ENCODE measurements at places on chromosomes 7 and 10.

- DNase-seq: peak; percentile 12
These were observed 765 bp downstream of the CCAR1 start for GRCh38 chr10:68721673-68722335.

GRCh38 chr7:139232377-139232717 lies 1.3 kb downstream of the UBN2 start:
- no peak for DNase-seq

GRCh38 chr7:150453892-150454291 lies 3.5 kb downstream of the GIMAP8 start:
- no peak for DNase-seq

DNA sequence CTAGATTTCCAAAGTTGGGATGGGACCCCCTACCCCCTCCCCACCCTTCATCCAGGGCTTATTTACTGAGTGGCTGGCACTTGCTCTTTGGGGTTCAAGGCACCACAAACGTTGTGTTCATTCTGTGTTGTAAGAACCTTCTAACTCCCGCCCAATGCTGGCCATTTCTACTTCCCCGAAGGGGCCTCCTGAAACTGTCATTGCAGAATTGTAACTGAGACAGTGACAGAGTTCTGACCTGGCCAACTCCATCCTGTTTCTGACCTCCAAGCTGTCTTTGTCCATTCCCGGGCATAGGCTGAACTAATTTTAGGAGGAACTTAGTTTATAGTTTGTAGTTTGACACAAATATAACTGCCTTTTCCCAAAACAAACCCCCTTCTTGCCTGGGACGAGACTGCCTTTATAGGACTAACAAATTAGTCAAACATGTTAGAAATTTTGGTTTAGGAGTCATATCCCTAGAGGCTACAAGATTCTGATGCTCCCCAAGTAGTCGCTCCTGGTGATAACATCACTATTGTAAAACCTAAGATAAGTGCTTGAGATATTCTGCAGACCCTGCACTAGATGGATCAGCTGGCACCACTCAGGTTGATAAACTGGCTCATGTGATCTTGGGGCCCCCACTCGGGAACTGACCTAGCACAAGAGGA lies 34.8 kb upstream of the ZMIZ2 start:
- no peak for DNase-seq

DNA sequence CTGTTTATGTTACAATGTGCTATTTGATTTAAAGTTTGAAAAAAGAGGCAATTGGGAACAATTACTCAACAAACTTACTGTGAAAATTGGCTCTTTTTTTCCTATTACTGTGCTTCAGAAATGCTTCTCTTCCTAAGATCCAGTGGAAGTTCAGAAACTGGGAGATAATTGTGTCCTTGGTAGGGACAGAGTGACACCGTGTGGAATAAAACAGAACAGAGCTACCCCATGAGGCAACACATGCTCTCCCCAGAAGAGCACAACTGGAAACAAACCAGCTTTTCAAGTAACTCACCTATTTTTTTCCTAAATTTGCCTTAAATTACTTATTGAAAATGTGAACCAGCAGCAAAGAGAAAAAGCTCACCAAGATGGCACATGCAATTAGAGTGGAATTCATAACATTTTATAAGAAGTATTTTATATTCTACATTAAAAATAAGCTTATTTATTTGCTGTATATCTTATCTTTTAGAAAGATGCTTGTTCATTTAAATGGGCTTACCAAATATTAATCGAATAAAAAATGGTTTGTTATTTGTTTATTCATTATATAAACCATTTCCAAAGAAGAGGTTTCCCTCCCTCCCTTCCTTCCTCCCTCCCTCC lies 346.1 kb upstream of the ANKRD30A start:
- DNase-seq: peak; percentile 65

GRCh38 chr7:134462337-134462925 lies 3.5 kb upstream of the AKR1B1 start:
- DNase-seq: no peak

DNA sequence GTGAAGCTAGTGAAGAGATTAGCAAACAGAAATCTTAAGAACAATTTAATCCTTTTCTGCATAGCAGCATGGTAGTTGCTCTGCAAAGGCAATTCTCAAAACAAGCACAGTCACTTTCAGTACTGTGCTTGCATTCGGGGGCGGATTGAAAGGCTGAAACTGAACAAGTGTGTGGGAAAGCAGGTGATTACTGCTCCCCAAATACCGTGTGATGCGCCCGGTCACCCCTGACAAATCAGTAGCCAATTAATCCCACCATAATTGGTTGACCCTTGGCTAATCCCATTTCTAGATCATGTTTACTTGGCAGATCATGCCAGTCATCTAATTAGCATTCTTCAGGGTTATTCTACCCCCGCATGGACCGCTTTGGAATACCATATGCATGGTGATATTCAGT lies 76.5 kb upstream of the ADRB1 start:
- DNase-seq: no peak

DNA sequence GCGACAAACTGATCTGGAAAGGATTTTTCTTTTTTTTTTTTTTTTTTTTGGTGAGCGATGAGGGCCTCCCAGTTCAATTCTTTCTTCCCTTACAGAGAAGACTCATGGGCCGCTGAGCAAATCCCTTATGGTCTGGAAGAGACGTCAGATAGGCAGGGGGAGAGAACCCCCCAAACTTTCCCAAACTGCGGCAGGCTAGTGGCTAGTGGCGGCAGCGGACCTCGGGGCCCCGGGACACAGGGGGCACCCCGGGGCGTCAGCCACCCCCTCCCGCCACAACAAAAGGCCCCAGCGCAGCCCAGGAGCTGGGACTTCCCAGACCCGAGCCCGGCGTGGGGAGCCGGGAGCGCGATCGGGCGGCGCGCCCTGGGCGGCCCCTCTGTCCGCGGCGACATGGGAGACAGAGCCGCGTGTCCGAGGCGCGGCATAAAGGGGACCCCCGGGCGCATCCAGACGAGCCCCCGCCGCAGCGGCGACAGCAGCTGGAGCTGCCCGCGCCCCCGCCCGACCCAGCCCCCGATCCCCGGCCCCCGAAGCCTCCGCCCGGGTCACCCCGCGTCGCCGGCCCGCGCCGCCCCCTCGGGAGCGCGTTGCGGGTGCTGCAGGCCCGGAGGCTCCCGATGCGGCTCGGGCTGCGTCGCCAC lies 755 bp downstream of the FAM171A1 start:
- peak; percentile 28 for DNase-seq

DNA sequence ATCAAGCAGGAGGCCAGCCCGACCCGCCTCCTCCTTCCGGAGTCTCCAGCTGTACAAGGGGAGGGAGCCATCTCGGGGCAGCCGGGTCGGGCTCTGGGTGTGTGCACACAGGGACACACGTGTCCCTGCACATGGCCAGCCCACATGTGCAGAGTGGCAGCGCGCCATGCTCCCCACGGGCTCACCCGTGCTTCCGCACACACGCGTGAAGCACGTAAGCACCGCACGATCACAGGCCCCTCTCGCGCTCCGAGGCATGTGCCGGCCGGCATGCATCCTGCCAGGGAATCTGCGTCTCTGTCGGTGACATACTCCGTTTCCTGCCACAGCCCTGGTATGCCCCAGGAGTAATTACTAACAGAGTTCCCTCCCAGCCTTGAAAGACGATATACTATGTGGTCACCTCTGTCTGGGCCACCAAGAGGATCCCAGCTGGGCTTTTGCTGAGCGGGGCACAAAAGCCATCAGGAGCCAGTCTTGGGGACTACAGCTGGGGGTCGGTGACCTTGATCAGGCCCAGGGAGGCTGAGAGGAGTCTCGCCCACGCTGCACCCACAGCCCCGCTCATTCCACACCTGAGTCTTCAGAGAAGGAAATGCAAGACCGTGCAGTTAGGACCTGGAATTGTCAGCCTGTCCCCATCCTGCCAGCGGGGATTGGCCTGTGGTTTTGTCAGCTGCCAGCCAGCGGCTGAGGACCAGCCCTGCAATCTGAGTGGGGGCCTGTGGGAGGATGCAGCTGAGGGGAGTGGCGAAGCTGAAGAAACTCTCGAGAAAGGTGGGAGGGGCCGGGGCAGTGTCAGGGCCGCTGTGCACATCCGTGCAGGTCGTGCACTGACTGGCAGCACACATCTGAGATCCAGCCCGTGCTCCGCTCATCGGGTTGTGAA lies 11.0 kb upstream of the LFNG start:
- peak; percentile 91 for DNase-seq

DNA sequence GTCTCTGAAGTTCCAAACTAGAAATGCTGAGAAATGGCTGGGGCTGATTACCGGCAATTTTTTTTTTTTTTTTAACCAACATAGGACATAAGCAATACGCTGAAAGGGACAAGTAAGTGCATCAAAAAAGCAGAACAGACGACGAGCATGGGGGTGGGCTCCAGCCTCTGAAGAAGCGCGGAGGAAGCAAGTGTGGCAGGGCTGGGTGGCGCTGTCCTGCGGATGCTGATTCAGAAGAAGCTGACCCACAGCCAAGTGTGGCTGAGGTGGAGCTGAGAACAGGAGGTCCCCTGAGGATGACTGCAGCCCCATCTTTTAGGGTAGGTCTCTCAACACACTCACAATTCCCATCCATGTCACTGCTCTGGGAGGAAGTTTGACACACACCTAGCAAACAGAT lies 65.6 kb downstream of the CTBP2 start:
- peak; percentile 9 for DNase-seq

DNA sequence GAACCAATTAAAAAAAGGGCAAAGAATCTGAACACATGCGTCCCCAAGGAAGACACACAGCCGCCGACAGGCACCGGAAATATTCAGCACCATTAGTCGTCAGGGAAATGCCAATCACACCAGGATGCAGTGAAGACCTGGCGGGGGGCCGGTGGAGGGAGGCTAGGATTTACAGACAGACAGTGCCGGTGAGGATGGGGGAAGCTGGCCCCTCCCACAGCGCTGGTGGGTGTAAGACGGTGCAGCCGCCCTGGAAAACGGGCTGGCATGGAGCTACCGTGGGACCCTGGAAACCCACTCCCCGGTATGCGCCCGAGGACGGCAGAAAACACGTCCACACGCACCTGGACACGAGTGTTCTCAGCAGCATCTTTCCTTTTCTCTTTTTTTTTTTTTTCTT lies 4.8 kb upstream of the ADAP1 start:
- no peak for DNase-seq

DNA sequence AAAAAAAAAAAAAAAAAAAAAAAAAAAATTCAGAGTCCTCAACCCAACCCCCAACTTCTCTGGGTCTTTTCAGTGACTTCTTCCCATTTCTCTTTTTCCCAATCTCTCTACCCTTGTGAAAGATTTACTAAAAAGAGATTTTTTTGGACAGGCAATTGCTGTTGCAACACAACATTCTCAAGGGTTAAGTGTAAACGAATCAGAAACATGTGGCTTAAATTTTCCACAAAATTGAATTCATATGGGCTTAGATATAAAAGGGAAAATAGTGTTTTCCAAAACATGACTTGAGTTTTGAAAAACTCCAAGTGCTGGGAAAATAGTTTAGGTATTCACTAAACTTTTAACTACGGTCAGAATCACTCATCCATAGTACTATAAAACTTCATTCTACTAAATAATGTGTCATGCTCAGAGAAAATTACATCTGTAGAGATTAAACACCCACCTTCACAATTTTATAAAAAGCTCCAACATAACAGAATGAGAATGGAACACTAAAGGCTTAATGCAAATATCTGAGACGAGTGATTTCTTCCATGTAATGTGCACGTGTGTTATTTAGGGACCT lies 643.1 kb downstream of the PARD3 start:
- DNase-seq: no peak

GRCh38 chr7:106485031-106485551 lies 175.9 kb downstream of the CCDC71L start:
- DNase-seq: no peak

DNA sequence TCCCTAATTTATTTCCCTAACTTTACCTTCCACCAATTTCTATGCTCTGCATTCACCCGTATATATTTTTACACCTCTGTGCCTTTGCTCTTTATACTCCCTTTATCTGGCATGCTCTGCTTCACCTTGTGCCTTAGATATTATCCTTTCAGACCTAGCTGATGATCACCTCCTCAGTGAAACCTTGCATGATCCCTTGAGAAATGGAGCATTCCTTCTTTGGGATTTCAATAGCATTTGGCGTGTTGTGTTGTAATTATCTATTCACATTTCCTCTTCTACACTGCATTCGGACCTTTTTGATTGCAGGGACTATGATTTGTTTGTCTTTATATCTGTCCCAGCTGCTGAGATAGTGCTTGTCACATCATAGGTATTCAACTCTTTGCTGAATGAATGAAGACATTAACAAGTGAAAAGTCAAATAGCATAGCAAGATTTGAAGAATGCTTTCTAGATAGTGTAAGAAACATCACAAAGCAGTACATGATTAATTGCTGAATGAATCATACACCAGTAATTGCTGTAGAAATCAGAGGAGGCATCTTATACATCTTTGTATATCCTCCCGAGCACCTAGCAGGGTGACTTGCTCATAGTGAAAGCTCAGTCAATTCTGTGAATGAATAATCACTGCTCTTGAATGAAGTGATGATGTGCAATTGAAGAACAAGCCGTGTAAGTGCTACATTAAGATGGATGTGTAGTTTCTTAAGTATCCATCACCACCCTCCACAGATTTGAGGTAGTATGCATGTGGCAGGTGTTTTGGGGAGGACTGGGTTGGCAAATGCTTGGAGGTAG lies 2.0 kb upstream of the TM9SF3 start:
- DNase-seq: no peak
